ENCODE measurements at places on chromosomes 5 and 9.
A peak's percentile ranks its signal among the peaks of the same experiment; 100 is the strongest.

- no peak overlapping the region for H3K27ac ChIP-seq
- H3K27me3 ChIP-seq = no peaks in the 10 kb centered on the region
- DNase-seq = no peak
- H3K4me1 ChIP-seq = peaks cover 3% of the 10 kb centered on the region
- no peak overlapping the region for H3K4me3 ChIP-seq
Observed at GRCh38 chr5:100842080-100842479, 61.0 kb downstream of the ST8SIA4 start.

DNA sequence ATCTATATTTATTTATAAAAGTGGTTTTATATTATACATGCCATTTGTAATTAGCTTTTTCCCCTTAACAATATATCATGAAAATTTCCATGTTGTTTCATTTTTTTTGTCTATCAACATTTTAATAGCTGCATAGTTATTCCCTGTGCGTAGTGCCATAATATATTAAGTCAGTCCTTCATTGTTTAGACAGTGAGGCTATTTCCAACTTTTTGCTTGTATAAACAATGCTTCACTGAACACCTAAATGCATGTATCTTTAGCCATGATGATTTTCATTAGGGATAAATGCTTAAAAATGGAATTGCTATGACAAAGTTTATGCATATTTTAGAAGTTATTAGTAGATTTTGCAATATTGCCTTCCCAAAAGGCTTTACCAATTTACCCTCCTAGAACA is 80.7 kb upstream of the STC2 start:
- no peak overlapping the region for H3K27ac ChIP-seq
- no peak overlapping the region for H3K4me3 ChIP-seq
- DNase-seq = no peak
- H3K4me1 ChIP-seq = no peaks in the 10 kb centered on the region
- H3K36me3 ChIP-seq = no peaks in the 10 kb centered on the region

DNA sequence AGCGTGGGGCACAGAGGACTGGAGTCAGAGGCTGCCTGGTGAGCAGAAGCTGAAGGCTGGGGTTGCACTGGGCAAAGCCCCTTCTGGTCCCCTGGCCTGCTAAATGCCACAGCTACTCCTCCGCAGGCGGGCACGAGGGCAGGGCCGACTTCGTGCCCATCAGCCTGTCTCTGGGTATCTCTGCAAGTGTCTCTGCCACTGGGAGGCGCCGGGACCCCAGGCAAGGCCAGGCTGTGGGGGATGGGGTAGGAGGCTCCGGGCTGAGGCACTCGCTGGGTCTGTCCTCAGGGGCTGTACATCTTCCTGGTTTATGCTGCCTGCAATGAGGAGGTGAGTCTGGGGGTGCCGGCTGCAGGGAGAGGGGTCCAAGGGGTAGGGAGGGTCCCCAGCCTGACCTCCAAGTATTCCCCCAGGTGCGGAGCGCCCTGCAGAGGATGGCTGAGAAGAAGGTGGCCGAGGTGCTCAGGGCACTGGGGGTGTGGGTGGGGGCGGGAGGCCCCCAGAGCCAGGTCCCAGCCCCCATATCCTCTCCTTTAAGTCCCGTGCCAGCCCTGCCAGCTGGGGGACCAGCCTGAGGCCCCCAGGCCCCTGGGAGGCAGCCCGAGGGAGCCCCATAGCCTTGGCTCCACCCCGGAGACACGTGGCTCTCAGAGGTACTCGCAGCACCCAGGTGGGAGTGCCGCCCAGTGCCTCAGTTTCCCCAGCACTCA is 25.1 kb downstream of the ADGRD2 start:
- H3K4me1 ChIP-seq = peaks cover 2% of the 10 kb centered on the region
- H3K27ac ChIP-seq = no peak overlapping the region
- no peaks in the 10 kb centered on the region for H3K27me3 ChIP-seq
- H3K4me3 ChIP-seq = no peak overlapping the region

DNA sequence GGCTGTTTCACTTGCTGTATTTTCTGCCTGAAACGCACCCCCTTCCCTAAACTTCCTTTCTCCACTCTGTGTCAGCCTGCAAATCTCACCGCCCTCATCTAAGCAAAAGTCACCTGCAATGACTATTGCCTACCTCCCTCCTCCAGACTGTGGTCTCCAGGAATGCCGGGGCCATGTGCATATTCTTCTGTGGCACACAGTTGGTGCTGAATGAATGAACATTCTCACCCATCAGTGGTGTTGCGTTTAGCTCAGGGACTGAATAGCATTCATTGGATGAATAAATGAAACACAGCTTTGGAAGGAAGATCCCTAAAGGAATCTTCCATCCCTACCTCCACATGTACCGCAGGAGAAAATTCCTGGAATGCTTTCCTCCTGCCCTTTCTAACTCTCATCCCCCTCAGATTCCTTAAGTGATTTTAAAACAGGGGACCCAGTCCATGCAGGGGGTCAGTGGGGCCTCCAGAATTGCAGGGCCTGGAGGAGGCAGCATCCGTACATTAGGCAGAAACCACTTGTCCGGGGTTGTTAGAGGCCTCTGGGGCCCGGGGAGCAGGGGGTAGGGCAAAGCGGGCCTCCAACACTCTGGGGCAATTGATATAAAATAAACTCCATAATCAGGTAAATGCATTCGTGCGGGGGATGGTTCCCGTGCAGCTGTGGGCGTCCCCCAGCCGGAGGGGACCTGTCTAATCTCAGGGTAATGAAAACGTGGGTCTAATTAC is 28.3 kb upstream of the PTGS1 start:
- DNase-seq = peak; percentile 32
- H3K27ac ChIP-seq = no peak overlapping the region
- H3K4me1 ChIP-seq = no peaks in the 10 kb centered on the region
- H3K27me3 ChIP-seq = no peaks in the 10 kb centered on the region

GRCh38 chr9:79165020-79165780 is 406.6 kb upstream of the TLE4 start:
- DNase-seq = no peak
- no peaks in the 10 kb centered on the region for H3K4me1 ChIP-seq
- no peak overlapping the region for H3K4me3 ChIP-seq

- no peak overlapping the region for H3K27ac ChIP-seq
- H3K27me3 ChIP-seq = no peaks in the 10 kb centered on the region
- H3K4me1 ChIP-seq = peaks cover 3% of the 10 kb centered on the region
- H3K4me3 ChIP-seq = no peak overlapping the region
Observed at GRCh38 chr5:100840370-100840769, 62.7 kb downstream of the ST8SIA4 start.

GRCh38 chr5:111447099-111447498 is 65.2 kb downstream of the STARD4 start:
- no peaks in the 10 kb centered on the region for H3K27me3 ChIP-seq
- DNase-seq = no peak
- H3K27ac ChIP-seq = no peak overlapping the region
- H3K4me3 ChIP-seq = no peak overlapping the region
- H3K36me3 ChIP-seq = no peaks in the 10 kb centered on the region
- H3K4me1 ChIP-seq = no peaks in the 10 kb centered on the region

- DNase-seq = no peak
- no peaks in the 10 kb centered on the region for H3K27me3 ChIP-seq
- H3K4me3 ChIP-seq = no peak overlapping the region
- no peaks in the 10 kb centered on the region for H3K4me1 ChIP-seq
- H3K36me3 ChIP-seq = peaks cover 4% of the 10 kb centered on the region
Observed at GRCh38 chr5:138754699-138755057, 1.5 kb downstream of the CTNNA1 start.
